ENCODE measurements at places on chromosomes 1 and 21. TPM values are rescaled to one million over a fixed set of nuclear protein-coding genes. Genes with fewer than 3 reads are reported as not detected.

The VAV3 gene
- polyA plus RNA-seq = 1.3 TPM

The TCP10L gene
- polyA plus RNA-seq = 0.74 TPM

The GJB3 gene
- polyA plus RNA-seq = 1.6 TPM

The HES2 gene
- polyA plus RNA-seq = 0.86 TPM

The KRTAP10-1 gene
- polyA plus RNA-seq = 0.08 TPM

The FCGR3A gene
- not detected for polyA plus RNA-seq

- no peaks in the 10 kb centered on the region for H3K4me1 ChIP-seq
- peaks cover 21% of the 10 kb centered on the region for H3K27me3 ChIP-seq
- no peak overlapping the region for H3K27ac ChIP-seq
- no peaks in the 10 kb centered on the region for H3K36me3 ChIP-seq
Measured at GRCh38 chr1:247115141-247115510, 11.0 kb upstream of the ZNF669 start.

DNA sequence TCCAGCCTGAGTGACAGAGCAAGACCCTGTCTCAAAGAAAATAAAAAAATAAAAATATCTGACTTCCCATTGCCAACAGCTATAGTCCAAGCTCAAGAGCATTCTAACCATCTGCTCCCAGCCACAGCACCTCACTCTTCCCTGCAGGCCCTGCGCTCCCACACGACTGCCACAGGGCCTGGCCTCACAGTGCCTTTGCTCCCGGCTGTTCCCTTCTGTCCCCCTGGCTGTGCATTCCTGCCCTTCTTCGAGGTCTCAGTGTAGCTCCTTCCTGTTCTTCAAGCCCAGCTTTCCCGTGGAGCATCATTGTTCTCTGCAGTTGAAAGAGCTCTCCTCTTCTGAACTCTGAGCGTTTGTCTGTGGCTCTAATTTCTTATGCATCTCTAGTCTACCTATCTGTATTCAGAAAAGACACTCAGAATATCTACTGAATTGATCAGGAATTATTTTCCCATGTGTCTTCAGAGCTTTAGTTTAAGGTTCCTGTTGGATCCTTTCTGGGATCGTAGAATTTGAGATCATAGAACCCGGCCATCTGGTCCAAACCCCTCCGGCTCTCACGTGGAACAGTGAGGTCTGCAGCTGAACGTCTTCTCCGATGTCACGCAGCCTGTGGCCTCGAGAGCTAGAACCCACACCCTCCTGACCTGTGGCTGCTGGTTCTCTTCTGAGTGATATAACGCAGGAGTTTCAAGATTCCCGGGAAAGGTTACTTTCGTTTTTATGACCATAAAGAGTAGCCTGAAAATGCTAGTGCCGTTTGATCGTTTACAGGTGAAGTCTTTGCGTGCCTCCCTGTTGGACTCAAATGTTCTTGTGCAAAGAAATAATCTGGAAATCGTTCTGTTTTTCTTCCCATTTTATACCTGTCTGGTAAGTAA lies 54.4 kb downstream of the DOP1B start:
- no peaks in the 10 kb centered on the region for H3K27me3 ChIP-seq
- no peaks in the 10 kb centered on the region for H3K4me1 ChIP-seq
- peak overlapping the region; percentile 35 for H3K27ac ChIP-seq
- H3K4me3 ChIP-seq = no peak overlapping the region
- DNase-seq = no peak

- no peaks in the 10 kb centered on the region for H3K27me3 ChIP-seq
- H3K27ac ChIP-seq = no peak overlapping the region
- no peaks in the 10 kb centered on the region for H3K36me3 ChIP-seq
- no peak overlapping the region for H3K4me3 ChIP-seq
Measured at GRCh38 chr1:214220891-214221290, 60.1 kb upstream of the SMYD2 start.

DNA sequence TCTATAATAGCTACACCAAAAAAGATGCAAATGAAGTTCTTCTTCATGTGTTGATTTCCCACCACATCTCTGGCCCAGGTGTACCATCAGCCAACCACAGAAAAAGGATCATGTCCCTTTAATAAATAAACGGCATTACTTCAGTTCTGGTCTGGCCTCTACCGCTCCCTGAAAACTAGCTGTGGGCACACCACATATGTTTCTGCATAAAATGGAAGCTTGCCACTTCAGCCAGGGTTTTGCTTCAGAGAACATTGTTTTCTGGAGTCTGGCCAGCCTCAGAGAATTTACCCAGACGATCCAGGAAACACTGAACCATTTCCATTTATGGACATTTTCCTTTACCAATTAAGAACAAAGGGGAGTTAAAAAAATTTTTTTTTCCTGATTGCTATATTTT lies 5.8 kb upstream of the LAMC2 start:
- no peaks in the 10 kb centered on the region for H3K27me3 ChIP-seq
- H3K4me3 ChIP-seq = no peak overlapping the region
- H3K27ac ChIP-seq = no peak overlapping the region
- no peak for DNase-seq

- H3K36me3 ChIP-seq = peaks cover 13% of the 10 kb centered on the region
- H3K4me3 ChIP-seq = no peak overlapping the region
- H3K4me1 ChIP-seq = peaks cover 23% of the 10 kb centered on the region
- DNase-seq = no peak
- no peaks in the 10 kb centered on the region for H3K27me3 ChIP-seq
- no peak overlapping the region for H3K27ac ChIP-seq
Measured at GRCh38 chr1:94909486-94909885, 17.4 kb downstream of the CNN3 start.

- no peak for DNase-seq
- no peaks in the 10 kb centered on the region for H3K36me3 ChIP-seq
- H3K4me3 ChIP-seq = no peak overlapping the region
- H3K27me3 ChIP-seq = no peaks in the 10 kb centered on the region
- no peaks in the 10 kb centered on the region for H3K4me1 ChIP-seq
Measured at GRCh38 chr1:119987686-119988085, 81.8 kb downstream of the NOTCH2 start.

DNA sequence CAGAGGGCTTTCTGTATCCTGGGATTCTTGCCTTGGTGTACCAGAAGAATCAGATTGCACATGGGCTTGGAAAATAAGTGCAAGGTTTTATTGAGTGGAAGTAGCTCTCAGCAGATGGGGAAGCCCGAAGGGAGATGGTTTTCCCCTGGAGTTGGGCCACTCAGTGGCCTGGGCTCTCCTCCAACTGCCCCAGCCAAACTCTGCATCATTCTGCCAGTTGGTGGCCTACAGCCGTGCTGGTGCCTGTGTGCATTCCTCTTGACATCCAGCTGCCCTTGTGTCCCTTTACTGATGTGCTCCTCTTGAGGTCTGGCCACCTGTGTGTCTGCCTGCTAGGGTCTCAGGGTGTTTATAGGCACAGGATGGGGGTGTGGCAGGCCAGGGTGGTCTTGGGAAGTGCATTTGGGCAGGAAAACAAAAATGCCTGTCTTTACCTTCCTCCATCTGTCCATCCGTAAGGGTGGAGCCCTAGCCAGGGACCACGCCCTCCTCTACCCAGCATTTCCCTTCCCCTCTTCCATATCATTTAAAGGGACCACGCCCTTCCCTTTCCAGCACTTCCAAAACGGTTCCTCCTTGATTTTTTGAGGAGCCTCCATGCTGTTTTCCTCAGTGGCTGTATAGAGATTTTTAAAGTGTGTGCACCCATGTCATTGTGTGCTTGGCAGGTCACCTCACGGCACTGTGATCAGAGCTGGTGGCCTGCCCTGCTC lies 18.9 kb downstream of the SNAP47 start:
- no peak overlapping the region for H3K4me3 ChIP-seq
- no peak overlapping the region for H3K27ac ChIP-seq
- no peak for DNase-seq
- H3K27me3 ChIP-seq = no peaks in the 10 kb centered on the region

- peaks cover 13% of the 10 kb centered on the region for H3K4me1 ChIP-seq
- H3K27me3 ChIP-seq = peaks cover 3% of the 10 kb centered on the region
Measured at GRCh38 chr1:225428881-225429455, 1.1 kb upstream of the LBR start.

DNA sequence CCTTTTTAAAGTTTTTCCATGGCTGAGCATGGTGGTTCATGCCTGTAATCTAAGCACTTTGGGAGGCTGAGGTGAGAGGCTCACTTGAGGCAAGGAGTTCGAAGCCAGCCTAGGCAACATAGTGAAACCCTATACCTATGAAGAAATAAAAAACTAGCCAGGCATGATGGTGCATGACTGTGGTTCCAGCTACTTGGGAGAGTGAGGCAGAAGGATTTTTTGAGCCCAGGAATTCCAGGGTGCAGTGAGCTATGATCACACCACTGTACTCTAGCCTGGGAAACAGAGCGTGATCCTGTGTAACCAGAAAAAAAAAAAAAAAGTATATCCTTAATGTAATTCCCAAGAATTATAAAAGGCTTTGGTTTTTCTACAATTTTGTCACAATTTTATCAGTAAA lies 17.4 kb downstream of the DEPDC1 start:
- no peaks in the 10 kb centered on the region for H3K27me3 ChIP-seq
- no peaks in the 10 kb centered on the region for H3K4me1 ChIP-seq
- DNase-seq = no peak
- peaks cover 25% of the 10 kb centered on the region for H3K36me3 ChIP-seq
- no peak overlapping the region for H3K27ac ChIP-seq

GRCh38 chr1:168603501-168604110 lies 27.2 kb downstream of the XCL1 start:
- no peaks in the 10 kb centered on the region for H3K4me1 ChIP-seq
- H3K36me3 ChIP-seq = no peaks in the 10 kb centered on the region
- H3K27me3 ChIP-seq = peaks cover 1% of the 10 kb centered on the region
- H3K27ac ChIP-seq = no peak overlapping the region

DNA sequence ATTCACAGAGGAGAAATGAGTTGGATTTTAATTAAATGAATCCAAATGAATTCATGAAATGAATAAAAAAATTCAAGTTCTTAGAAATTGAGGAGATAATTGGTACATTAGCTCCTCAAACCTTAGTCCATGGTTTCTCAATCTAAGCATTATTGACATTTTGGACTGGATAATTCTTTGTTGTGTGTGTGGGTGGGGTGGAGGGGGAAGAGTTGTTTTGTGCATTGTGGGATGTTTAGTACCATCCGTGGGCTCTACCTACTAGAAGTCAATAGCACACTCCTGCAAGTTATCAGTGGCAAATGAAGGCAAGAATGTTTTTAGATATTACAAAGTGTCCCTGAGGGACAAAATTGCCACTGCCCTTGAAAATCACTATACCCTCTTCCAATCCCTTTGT lies 431.9 kb downstream of the PLPP3 start:
- no peaks in the 10 kb centered on the region for H3K36me3 ChIP-seq
- no peaks in the 10 kb centered on the region for H3K27me3 ChIP-seq
- no peak overlapping the region for H3K4me3 ChIP-seq
- H3K27ac ChIP-seq = no peak overlapping the region
- no peak for DNase-seq

Data from H1 (cell line).